Breast epithelium (tissue), 4 donors: ENCODE measurements at places on chromosomes 11 and 22. TPM values are rescaled to one million over a fixed set of nuclear protein-coding genes. Genes with fewer than 3 reads are reported as not detected.

- H3K27me3 ChIP-seq, result no peaks in the 10 kb centered on the region
- DNase-seq, result no peak
- H3K27ac ChIP-seq, result peak overlapping the region; percentile 96
- H3K4me1 ChIP-seq, result no peaks in the 10 kb centered on the region
These were observed 1.1 kb downstream of the ATL3 start for GRCh38 chr11:63670096-63670432.

- no peak overlapping the region for H3K27ac ChIP-seq
- H3K4me1 ChIP-seq, result peaks cover 4% of the 10 kb centered on the region
- no peak overlapping the region for H3K4me3 ChIP-seq
- H3K36me3 ChIP-seq, result no peaks in the 10 kb centered on the region
- DNase-seq, result peak; percentile 68
These were observed 41.4 kb downstream of the DKK3 start for GRCh38 chr11:11966826-11967668.

GRCh38 chr11:68845351-68846002, 3.8 kb upstream of the CPT1A start:
- no peak overlapping the region for H3K27ac ChIP-seq
- no peaks in the 10 kb centered on the region for H3K36me3 ChIP-seq
- H3K27me3 ChIP-seq, result no peaks in the 10 kb centered on the region
- H3K4me3 ChIP-seq, result no peak overlapping the region
- H3K4me1 ChIP-seq, result no peaks in the 10 kb centered on the region

DNA sequence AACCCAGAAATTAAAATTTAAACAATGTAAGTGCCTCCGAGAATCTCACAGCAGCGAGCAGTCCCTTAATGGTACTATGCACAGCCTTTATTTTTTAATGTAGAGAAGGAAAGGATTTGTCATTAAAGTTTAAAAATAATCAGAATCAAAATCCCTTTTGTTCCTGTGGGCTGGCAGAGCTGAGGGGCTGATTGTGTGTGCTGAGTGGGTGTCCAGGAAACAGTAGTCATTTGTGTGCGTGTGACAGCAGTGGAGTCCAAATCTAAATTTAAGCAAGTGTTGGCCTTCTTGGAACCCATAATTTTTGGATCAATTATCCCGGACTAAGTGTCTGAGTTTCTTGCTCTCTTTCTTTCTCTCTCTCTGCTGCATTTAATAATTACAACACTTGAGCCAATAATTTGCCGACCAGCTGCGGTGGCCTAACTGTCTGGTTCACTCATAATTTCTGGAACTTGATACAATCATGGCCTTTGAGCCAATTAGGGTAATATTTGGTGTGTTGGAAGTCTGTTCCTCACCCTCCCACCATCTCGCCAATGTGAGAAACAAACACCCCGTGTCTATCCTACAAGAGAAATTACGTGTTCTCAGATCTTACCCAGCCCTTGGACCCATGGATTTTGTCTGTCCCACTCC, 528.0 kb downstream of the SOX6 start:
- H3K27me3 ChIP-seq, result no peaks in the 10 kb centered on the region
- DNase-seq, result no peak
- no peak overlapping the region for H3K27ac ChIP-seq
- no peak overlapping the region for H3K4me3 ChIP-seq
- no peaks in the 10 kb centered on the region for H3K4me1 ChIP-seq

GRCh38 chr11:64624883-64625481, 34.0 kb downstream of the SLC22A12 start:
- H3K4me1 ChIP-seq, result no peaks in the 10 kb centered on the region
- DNase-seq, result no peak
- H3K4me3 ChIP-seq, result no peak overlapping the region
- no peaks in the 10 kb centered on the region for H3K27me3 ChIP-seq

The NNMT gene
- total RNA-seq, result 1,078 TPM

DNA sequence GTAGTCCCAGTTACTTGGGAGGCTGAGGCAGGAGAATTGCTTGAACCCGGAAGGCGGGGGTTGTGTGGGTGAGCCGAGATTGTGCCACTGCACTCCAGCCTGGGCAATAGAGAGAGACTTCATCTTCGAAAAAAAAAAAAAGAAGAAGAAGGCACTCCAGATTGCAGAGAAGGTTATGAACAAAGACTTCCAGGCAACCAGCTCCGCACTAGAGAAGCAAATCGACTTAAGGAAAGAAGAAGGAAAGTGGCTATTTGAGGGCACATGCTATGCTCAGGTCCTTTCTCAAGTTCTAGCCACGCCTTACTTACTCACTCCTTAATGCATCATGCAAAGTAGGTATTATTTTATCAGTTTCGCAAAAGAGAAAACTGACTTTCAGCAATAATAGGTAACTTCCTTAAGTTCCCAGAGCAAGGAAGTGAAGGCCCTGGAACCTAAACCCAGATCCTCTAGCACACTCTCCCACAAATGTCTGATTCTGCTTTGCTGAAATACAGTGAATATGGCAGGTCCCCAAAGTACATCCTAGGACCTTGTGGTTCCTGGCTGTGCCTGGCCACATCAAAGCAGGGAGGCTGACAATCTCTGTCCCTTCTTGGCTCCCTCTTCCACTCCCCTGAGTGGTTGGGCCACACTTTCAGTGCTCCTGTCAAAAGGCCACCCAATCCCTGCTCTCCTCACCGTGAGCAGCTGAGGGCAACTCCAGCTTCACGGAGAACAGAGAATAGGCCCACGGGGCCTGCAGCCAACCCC, 14.2 kb downstream of the CD3E start:
- H3K4me3 ChIP-seq, result no peak overlapping the region
- H3K4me1 ChIP-seq, result no peaks in the 10 kb centered on the region
- H3K27ac ChIP-seq, result no peak overlapping the region
- no peaks in the 10 kb centered on the region for H3K36me3 ChIP-seq
- no peaks in the 10 kb centered on the region for H3K27me3 ChIP-seq

- H3K4me3 ChIP-seq, result peak overlapping the region; percentile 35
- H3K36me3 ChIP-seq, result no peaks in the 10 kb centered on the region
- H3K4me1 ChIP-seq, result no peaks in the 10 kb centered on the region
- H3K27me3 ChIP-seq, result peaks cover 7% of the 10 kb centered on the region
- H3K27ac ChIP-seq, result peak overlapping the region; percentile 72
- no peak for DNase-seq
These were observed 13.4 kb upstream of the NECTIN1 start for GRCh38 chr11:119742263-119742861.
